ENCODE measurements at places on chromosomes 6 and 20. TPM values are rescaled to one million over a fixed set of nuclear protein-coding genes. Genes with fewer than 3 reads are reported as not detected.

DNA sequence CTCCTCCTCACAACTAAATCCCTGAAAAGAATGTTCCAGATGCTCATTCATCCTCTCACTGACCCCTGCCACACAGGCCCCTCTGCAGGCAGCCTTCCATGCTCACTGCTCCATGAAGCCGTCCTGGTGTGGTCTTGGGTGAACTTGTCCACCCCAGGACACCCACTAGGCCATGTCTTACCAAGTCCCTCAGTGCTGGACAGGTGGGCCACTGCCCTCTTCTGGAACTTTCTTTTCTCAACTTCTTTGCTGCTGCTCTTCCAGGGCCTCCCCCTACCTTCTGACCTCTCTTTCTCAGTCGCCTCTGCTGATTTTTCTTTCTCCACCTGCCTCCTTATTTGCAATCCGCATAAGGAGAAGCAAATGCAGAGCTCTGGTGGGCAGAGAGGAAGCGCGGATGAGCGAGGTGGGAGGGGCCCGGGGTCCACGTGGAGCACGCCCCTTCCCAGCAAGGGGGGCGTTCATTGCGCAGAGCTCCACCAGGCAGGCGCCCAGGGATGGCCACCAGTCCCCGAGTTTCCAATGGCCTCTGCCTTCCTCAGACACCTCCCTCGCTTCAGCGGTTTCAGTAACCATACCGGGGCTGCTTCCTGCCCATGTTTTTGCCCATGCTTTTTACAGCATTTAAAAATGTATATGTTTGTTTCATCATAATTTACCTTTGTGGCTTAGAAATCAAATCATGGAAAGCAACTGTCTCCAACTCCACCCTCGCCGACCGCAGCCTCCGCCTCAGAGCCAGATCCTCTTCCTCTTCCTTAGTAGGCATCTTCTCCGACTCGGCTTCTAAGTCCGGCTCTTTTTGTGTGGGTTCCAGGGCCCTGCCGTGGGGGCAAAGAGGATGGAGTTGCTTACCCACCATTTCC, 129.6 kb downstream of the ZDHHC14 start:
- H3K4me3 ChIP-seq, result no peak overlapping the region
- H3K36me3 ChIP-seq, result no peaks in the 10 kb centered on the region
- no peak for DNase-seq
- no peaks in the 10 kb centered on the region for H3K4me1 ChIP-seq
- H3K27me3 ChIP-seq, result no peaks in the 10 kb centered on the region
- no peak overlapping the region for H3K27ac ChIP-seq

DNA sequence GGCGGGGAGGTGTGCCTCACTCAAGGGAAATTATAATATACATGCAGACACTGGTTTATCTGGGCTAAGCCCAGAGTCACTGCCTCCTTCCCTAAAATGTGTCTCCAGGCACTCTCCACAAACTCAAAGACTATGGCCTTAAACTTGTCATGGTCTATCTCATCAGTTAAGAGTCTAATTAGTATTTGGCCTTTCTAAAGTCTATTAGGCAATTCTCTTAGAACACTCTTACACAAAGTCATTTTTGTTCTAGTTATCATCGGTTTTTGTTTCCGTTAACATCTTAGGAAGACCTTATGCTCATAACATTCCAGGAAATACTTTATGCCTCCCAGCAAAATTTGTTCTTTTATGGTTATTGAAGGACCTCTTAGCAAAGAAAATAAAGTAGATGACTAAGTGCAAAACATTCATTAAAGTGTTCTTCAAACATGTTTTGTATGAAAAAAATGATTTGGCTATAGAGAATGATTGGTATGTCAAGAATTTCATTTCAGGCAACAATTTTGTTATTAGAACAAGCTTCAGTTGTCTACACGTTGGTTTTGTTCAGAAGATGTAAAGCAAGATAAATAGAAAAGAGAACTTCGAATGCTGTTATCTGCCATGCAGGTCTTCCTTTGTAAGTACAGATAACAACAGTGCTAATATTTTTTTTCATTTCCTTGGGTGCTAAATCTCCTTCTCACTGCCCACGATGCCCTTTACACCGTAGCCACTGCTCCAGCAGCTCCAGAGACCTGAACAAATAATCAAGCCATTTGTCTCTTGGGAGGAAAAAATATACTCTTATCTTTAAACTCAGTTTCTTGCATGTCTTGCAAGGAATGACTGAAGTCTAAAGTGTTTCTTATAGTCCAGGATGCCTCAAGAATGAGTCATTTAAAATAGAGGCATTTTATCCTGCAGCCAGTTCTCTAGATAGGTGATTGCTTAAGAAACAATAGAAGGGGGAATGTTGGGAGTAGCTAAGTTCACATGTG, 170.4 kb downstream of the HTR1B start:
- no peaks in the 10 kb centered on the region for H3K27me3 ChIP-seq
- no peaks in the 10 kb centered on the region for H3K4me1 ChIP-seq
- H3K36me3 ChIP-seq, result no peaks in the 10 kb centered on the region
- no peak overlapping the region for H3K4me3 ChIP-seq

GRCh38 chr6:27777126-27777525, 135.1 kb downstream of the OR2B2 start:
- DNase-seq, result no peak
- no peaks in the 10 kb centered on the region for H3K27me3 ChIP-seq
- H3K4me1 ChIP-seq, result no peaks in the 10 kb centered on the region
- no peaks in the 10 kb centered on the region for H3K36me3 ChIP-seq

DNA sequence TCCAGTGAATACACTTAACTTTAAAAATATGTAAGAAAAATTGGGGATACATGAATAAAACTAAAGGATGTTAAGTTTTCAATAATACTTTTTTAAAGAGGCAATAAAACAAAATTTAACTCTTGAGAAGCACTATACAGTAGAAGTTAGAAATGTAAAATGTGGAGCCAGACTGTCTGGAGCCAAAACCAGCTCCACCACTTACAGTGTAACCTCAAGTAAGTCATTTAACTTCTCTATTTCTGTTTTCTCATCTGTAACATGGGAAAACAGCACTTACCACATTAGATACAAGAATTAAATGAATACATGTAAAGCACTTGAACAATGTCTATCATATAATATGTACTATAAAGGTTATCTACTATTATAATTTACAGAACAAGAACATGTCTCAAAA, 6.7 kb downstream of the ATG5 start:
- H3K4me3 ChIP-seq, result no peak overlapping the region
- H3K4me1 ChIP-seq, result peaks cover 4% of the 10 kb centered on the region
- H3K27ac ChIP-seq, result no peak overlapping the region

DNA sequence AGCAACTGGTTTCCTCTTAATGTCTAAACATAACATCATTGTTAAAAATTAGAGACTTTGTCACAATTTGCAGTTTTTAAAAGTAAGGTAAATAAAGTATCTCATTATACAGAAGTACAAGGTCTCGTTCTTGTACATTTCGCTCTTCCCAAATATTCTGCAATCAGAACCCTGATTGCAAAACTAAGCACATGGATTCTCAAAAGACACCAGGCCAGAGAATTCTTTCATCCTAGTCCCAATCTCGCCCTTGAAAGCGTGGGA, 355 bp upstream of the AKAP7 start:
- H3K4me1 ChIP-seq, result peaks cover 5% of the 10 kb centered on the region
- peak overlapping the region; percentile 76 for H3K27ac ChIP-seq
- peak overlapping the region; percentile 70 for H3K4me3 ChIP-seq
- DNase-seq, result no peak
- no peaks in the 10 kb centered on the region for H3K36me3 ChIP-seq
- no peaks in the 10 kb centered on the region for H3K27me3 ChIP-seq

GLYATL3 gene
- not detected for polyA plus RNA-seq
